ENCODE measurements at places on chromosomes 5 and 9.

DNA sequence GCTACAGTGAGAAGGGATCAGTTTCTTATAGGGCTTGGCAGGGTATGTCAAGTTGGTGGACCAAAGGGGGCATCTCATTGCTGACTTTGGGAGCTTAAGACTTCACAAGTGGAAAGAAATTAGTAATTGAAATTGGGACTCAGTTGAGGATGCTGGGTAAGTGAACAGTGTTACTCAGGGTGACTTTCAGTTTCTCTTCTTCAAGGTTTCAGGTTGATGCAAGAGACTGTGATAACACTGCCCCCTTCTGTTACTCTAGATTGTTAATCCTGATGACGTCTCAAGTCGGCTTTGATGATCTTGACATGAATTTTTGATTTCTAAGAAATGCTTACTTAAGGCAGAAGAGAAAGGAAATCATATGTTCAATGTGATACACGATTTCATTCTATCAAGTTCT is 21.3 kb downstream of the KCTD16 start:
- DNase-seq, result no peak

DNA sequence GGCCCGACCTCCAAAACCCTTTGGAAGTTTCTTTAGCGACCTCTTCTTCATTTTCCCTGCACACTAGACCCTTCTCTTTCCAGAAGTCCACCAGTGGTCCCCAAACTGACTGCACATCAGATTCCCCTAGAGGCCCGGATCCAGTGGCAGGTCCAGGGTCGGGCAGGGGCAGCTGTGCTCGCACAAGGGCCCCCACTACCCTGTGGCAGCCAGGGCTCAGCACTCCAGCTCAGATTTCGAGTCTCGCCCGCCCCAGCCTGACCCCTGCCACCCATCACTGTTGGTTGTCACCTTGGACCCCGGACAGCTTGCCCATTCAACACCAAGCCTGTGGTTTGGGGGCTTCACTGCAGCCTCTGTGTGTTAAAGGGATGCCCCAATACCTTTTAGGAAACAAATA is 7.8 kb upstream of the ZDHHC12 start:
- DNase-seq, result no peak

- DNase-seq, result no peak
Observed at GRCh38 chr9:87708986-87709728, 16.8 kb upstream of the CTSL start.

DNA sequence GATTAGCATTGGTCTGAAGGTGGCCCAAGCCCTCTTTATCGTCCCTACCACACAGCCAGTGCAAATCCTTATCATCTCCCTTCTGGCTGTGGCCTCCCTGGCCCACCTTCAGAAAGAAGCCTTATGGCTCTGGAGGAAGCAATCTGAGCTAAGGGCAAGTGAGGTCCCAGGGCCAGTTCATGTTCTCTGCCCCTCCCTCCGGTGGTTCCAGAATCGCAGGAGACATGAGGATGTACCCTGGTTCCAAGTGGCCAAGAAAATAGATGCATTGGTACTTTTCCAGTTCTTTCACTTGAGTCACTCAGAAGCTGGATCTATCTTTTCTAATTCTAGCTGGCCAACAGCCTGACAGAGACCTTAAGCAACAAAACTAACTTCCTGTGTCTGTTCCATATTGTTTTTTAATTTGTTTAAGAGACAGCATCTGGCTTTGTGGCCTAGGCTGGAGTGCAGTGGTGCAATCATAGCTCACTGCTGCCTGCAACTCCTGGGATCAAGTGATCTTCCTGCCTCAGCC is 60.7 kb downstream of the LHFPL2 start:
- DNase-seq, result no peak

GRCh38 chr9:536597-537511 is 304.6 kb upstream of the DMRT1 start:
- DNase-seq, result no peak

DNA sequence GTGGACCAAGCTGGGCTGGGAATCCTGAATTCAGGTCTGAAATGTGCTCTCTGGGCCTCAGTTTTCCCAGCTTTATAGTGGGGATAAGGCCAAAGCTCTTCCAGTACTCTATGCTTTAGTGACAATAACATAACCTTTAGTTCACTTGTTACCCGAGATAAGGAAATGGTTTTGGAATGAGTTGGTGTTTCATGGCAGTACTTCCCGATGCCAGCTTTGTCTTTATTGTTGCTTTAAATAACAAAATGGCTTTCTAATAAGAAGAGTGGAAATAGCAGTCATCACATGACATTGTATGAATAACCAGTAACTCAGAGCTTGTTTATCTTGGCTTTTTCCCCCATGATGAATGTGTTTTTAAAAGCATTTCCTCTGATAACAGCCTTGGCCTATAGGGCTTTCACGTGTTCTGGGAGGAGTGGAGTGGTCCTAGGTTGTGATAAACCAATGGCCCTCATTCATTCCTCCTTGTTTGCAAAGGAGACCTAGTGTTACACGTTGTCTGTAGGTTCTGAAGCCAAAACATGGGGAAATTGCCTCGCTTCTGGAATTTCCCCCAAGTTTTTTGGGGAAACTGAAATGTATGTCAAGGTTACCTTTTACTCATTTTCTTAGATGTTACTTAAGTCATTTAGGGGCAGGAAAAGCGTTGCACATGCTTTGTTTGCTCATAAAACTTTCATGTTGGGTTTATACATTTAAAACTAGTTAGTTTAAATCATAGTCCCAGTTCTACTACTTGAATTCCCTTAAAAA is 53.7 kb downstream of the ZNF618 start:
- no peak for DNase-seq
